ENCODE measurements at places on chromosomes 13 and 19.

- DNase-seq, result no peak
These were observed 592.6 kb downstream of the TBC1D4 start for GRCh38 chr13:74889321-74889720.

DNA sequence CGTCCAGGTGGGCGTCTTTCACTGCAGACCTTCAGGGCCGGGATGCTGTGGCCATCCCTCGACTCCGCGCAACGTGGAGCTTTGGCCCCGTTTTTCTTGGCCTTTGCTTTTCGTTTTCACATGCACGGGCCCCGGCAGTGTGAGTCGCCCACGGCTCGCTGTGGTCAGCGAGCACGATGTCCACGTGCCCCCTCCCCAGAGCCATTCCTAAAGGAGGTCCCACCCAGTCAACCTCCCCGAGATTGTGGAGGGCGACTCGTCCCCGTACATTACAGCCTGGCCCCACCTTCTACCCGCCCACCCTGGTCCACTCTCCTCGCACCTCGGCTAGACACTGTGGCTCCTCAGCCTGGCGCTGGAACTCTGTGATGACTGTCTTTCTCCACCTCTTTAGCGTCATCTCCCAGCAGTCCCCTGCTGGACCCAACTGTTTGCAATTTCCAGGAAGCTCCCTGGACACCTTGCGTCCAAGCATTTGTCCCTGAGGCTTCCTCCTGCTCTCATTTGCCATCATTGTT, 405 bp downstream of the ZNF446 start:
- DNase-seq, result no peak

GRCh38 chr19:4568886-4569285, 9.4 kb upstream of the SEMA6B start:
- no peak for DNase-seq

- no peak for DNase-seq
These were observed 96.8 kb downstream of the GPR12 start for GRCh38 chr13:26663791-26664190.

- DNase-seq, result no peak
These were observed 23.0 kb upstream of the PLPP2 start for GRCh38 chr19:313988-314815.

GRCh38 chr19:39916236-39916635, 18.2 kb downstream of the FCGBP start:
- no peak for DNase-seq

GRCh38 chr19:5218255-5218855, 122.3 kb downstream of the PTPRS start:
- no peak for DNase-seq

GRCh38 chr19:18045307-18046050, 37.5 kb downstream of the ARRDC2 start:
- no peak for DNase-seq

DNA sequence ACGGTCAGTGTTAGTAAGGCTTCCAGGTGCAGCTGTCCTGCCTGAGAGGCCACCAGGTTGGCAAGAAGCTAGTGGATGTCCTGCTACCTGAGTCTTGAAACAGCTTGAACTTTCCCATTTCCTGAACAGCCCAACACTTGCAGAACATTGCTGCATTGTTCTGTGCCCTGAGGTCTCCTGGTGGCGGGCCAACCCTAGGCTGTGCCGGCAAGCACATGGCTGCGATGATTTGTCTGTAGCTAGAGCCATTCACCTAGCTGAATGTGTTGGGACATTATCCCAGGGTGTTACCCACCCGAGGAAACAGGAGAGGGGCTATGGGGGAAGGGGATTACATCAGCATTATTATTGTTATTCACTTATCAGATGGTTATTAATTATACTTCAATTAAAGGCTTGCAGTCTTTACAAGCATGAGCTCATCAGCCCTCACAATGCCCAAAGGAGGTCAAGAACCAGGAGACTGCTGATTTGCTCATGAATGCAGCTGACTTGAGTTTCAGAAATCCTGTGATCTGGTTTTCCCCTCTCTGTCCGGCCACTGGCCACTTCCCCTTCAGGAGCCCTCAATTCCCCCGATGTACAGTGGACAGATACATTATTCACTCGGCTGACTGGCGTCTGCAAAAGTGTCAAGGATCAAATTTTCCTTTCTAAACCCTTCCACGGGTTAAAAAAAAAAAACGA, 187.6 kb upstream of the TSC22D1 start:
- DNase-seq, result no peak

DNA sequence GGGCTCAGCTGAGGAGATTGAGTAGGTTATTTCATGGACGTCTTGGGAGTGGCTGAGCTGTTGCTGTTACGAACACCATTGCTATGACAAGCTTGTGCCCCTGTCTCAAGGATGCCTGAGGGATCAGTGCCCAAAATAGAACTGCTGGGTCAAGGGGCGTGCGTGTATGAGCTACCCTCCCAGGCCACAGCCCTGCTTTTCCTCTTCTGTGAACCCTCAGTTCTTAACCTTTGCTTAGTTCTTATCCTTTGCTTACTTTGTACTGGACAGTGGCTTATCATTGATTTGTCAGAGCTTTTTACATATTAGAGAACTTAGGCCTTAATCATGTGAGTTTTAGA, 9.0 kb downstream of the ARHGAP45 start:
- DNase-seq, result no peak

- no peak for DNase-seq
These were observed 3.6 kb downstream of the UQCR11 start for GRCh38 chr19:1601613-1602064.

DNA sequence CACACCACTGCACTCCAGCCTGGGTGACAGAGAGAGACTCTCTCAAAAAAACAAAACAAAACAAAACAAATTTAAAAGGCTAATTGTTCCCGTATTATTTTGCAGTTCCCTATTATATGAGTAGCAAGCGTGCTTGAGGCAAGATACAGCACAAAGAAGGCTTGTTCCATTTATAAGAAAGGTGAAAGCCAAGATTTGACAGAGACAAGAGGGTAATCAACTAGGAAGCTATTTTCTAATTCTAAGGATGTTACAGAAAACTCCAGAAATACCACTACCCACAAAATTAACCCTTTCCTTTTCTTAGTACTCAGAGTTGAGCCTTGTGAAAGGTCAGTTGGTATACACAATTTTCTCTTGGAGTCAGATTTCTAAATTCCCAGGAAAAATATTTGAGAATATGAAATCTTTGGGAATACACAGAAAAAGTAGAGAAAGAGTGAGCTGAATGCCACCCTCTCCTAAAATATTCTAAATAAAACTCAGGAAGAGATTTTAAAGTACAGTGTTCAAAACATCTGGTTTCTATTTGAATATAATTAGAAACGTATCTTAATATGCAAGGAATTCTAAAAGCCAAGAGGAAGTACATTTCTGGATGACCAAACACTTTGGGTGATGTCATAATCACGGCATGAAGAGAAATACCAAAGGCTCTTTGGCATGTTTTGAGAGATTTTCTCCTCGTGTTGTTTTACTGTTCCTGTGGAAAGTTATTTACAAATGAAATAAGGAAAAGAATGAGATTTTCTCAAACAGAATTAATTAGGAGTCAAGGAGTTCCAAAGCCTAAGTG, 63.0 kb upstream of the FLT1 start:
- DNase-seq, result no peak

- no peak for DNase-seq
These were observed 3.8 kb downstream of the BCAT2 start for GRCh38 chr19:48806818-48807589.

DNA sequence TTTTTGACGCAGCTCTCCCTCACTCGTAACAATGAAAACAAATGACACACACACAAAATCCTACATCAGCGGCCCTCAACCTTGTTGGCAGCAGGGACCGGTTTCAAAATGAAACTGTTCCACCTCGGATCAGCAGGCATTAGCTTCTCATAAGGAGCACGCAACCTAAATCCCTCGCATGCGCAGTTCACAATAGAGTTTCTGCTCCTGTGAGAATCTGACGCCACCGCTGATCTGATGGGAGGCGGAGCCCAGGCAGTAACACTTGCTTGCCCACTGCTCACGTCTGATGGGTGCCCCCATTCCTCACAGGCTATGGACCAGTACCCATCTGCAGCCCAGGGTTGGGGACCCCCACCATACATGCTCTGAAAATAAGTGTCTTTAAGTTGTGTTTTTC, 43.4 kb downstream of the DHRS12 start:
- no peak for DNase-seq
